ENCODE measurements at places on chromosomes 7 and 10.

- no peak for DNase-seq
Observed at GRCh38 chr10:28587270-28587969, 54.5 kb downstream of the WAC start.

- no peak for DNase-seq
Observed at GRCh38 chr10:95789902-95790301, 33.9 kb downstream of the ENTPD1 start.

DNA sequence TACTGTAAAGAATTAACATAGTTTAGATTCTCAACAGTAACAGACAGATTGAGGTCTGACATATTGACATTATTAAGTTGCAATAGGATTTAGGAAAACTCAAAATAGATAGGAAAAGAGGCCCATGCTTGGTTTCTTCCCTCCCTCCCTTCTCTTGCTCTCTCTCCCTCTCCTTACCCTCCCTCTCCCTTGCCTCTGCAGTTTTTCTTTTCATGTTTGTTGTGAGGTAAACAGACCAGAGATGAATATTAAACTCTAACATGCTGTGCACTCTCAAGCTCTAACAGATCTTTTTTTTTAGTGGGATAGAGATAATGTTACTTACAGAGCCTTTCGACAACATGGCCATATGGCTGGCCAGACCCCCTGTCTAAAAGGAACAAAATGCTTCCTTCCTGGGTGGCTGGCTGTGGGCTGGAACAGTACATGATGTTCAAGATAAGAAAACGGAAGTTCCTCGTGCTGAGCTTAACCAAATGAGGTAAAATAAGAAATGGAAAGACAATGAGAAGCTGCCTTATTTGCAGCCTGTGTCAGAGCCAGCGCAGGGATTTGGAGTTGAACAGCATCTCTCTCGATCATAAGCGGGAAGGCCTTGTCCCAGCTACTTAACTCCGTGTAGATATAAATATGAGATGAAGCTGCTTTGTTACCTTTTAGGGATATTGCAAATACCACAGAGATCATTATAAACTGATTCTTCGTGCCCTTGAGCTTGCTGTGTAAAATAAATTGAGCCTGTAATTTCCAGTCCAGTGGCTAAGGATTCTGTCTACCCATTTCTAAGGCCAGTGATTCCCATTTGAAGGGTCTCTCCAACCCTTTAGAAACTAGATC is 391.9 kb upstream of the NPVF start:
- no peak for DNase-seq

- DNase-seq, result no peak
Observed at GRCh38 chr7:691361-692045, 35.0 kb upstream of the DNAAF5 start.

DNA sequence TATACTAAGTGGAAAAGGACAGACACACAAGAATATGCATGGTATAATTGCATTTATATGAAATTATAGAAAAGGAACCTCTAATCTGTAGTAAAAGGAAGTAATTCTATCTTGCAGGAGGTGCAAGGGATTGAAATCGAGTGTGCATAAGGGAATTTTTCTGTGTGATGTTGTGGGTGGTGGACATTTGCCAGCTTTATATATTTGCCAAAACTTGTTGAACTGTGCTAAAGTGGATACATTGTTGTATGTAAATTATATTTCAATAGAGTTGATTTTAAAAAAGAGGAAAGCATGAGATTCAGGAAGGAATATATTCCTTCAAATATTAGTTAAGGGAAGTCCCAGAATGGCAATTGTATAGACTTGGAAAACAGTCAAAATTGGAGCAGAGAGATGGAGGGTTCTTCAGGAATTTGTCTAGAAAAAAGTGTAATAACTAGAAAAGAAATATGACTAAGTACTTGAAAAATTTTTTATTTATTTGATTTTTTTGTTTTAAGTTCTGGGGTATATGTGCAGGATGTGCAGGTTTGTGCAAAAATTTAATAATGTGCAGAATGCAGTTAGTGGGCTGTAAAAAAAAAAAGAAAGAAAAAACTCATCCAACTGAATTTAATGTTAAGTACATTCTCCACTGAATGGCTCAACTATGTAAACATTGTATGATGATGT is 96.1 kb downstream of the ARL4A start:
- no peak for DNase-seq

DNA sequence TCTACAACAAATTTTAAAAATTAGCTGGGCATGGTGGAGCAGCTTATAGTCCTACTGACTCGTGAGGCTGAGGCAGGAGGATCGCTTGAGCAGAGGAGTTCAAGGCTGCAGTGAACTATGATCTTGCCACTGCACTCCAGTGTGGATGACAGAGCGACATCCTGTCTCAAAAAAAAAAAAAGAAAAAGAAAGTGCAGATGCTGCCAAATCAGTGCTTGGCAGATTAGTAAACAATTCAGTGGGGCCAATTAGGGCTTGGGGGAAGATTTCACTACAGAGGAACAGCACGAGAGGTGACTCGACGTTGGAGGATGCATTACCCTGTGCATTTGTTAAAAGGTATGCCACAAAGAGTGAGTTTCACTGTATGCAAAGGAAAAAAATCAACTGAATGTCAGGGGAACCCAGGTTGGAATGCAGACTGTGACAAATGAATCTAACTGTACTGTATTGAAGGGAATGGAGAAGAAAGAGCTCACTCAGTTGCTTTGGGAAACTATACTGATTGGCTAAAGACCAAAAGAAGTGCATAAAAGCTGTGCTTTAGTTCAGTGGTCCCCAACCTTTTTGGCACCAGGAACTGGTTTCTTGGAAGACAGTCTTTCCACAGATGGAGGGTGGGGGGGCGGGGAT is 31.6 kb downstream of the GARIN1A start:
- no peak for DNase-seq

DNA sequence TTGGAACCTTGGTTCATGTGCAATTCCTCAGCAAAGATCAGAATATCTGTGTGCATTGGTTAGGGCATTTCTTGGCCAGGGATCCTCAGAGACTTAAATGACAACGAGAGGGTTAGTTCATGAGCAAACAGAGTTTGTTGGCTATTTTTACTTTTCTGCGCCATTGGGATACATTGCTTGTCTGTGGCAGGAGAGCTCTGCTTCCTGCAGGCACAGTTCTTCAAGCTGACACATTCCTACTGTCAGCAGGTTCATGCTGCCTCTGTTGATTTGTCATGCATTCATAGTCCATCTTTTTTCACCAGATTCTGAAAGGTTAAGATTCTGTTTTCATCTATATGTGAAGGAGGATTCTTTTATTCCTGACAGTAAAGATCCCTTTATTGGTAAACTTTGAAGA is 139.4 kb downstream of the TMEM178B start:
- DNase-seq, result no peak

GRCh38 chr10:96714031-96714590 is 6.2 kb downstream of the PIK3AP1 start:
- no peak for DNase-seq

DNA sequence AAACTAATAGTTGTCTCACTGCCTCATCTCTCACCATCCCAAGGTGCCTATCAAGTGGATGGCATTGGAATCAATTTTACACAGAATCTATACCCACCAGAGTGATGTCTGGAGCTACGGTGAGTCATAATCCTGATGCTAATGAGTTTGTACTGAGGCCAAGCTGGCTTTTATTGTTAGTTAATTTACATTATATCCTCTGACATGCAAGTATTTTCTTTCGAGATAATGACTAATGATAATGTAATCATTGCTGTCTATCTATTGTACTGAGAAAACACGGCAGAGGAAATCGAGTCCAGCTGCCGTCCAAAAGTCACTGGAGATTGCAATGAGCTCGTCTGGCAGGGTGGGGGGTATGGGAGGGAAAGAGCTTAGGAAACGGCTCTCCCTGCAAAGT is 172.4 kb upstream of the LANCL2 start:
- DNase-seq, result no peak

DNA sequence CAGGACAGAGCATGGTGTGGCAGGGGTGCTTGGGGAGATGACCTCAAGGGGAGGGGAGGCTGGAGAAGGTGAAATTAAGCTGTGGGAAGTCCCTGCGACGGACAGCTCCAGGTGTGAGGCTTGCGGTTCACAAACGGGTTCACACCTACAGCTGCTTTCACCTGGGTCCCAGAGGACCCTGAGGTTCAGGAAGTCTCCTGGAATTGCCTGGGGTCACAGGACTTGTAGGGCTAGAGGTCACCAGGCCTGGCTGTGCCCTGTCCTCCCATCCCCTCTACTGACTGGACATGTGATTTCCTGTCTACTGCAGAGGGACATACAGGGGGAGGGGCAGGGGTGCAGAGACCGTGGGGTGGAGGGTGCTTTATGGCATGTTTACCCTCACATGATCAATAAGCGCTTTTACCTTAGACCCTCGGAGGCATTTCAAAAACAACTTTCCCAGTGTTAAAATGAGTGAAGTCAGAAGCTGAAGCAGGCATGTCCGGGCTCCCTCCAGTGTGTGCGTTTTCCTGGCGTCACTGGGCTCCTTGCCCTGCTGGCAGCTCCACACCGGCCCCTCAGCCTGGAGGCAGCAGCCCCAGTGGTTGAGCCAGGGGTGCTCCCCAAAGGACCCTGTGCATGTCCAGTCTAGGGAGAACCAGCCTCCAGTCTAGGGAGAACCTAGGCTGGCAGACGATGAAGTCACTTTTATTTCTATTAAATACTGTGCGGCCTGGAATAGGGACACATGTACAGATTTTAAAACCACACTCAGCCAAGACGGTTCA is 66.6 kb upstream of the IGFBP3 start:
- no peak for DNase-seq

DNA sequence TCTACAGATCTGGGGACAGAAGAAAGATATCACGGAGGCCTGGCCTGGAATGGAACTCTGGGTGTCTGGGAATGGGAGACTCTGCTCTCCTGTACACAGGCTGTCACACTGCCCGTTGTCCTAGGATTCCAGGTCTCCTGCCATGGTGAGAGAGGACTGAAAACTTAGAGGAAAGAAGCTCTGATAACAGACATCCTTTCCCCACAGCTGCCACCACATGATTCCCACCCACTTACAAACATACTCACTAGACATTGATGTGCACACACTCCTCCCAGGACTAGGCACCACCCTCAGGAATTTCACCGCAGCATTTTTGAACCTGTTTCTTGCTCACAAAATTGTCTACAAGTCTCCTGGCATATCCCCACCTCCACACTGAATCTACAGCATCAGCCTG is 5.7 kb downstream of the ZNF92 start:
- DNase-seq, result no peak

- DNase-seq, result peak; percentile 69
Observed at GRCh38 chr10:77160679-77161078, 476.9 kb downstream of the KCNMA1 start.

DNA sequence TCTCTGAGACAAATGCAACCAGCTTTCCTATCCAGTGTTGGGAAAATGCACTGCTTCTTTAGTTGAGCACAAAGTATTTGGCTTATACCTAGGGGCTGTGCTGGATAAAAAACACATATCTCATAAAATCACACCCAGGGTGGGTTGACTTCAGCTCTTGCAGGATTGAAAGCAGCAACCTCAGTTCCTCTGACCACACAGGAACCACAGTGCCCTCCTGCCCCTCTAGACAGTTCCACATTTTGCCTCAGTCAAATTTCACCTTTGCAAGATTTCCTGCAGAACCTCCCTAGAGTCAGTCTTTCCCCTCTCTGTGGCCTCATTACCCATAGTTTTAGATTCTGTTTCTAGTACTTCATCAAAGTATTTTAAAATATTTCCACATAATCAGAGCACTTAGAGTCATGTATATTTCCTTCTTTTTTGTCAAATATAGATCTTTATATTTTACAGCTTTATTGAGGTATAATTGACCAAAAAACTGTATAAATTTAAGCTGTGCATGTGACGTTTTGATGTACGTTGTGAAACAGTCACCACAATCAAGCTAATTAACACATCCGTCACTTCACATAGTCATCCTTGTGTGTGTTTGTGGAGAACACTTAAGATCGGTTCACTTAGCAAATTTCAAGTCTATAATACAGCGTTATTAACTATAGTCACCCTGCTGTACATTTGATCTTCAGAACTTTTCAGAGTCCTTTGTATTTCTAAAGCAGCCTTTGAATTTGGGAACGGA is 37.0 kb upstream of the EGR2 start:
- no peak for DNase-seq

- no peak for DNase-seq
Observed at GRCh38 chr7:27871086-27871485, 131.1 kb downstream of the TAX1BP1 start.

DNA sequence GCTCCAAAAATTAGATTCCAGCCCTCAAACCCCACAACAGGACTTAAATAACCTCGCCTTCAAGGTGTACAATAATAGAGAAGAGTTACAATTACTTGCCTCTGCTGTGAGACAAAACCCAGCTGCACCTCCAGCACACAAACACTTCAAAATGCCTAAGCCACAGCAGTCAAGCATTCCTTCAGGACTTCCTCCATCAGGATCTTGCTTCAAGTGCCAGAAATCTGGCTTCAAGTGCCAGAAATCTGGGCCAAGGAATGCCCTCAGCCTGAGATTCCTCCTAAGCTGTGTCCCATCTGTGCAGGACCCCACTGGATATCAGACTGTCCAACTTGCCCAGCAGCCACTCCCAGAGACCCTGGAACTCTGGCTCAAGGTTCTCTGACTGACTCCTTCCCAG is 1088.3 kb downstream of the SORCS3 start:
- DNase-seq, result no peak

DNA sequence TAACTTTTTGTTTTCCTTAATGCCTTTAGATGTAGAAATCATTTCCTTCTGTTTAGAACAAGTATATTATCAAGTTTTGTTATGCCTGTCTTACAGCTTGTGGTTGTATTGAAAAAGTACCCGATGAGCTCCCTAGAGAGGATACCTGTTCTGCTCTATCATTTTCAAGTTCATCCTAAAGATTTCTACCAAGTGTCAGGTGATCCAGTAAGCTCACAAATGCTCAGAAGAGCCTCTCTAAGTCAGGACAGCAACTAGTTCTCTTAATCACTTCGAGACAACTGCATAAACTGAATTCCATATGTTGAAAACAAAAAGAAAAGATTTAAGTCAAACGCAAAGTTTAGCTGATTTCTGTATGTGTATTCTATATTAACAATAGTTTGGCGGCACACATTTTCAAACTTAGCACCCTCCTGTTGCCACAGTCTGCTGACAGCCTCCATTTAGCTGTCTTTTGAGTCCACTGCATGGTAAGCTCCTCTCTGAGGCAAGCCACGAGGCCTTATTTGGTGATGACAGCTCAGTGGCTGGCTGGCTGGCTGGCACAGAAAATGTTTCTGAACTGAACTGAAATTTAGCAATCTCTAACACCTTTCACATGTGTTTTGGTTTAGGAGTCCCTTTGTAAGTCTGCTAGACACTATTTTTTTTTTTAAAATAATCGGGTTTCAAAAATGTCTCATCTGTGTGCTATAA is 59.4 kb downstream of the SEMA3C start:
- DNase-seq, result no peak

DNA sequence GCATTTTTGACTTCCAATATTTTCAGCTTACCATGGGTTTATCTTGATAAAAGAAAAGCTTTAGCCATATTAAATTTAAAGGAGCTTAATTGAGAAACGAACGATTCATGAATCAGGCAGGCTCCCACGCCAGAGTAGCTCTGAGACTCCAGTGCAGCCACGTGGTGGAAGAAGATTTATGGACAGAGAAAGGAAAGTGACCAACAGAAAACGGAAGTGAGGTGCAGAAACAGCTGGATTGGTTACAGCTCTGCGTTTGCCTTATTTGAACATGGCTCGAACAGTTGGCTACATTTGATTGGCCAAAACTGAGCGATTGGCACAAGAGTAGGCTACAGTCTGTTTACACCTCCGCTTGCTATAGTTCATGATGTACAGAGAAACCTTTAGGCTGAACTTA is 395.4 kb downstream of the GATA3 start:
- DNase-seq, result no peak
